8988T (cell line): ENCODE measurements at places on chromosomes 12 and 14.

DNA sequence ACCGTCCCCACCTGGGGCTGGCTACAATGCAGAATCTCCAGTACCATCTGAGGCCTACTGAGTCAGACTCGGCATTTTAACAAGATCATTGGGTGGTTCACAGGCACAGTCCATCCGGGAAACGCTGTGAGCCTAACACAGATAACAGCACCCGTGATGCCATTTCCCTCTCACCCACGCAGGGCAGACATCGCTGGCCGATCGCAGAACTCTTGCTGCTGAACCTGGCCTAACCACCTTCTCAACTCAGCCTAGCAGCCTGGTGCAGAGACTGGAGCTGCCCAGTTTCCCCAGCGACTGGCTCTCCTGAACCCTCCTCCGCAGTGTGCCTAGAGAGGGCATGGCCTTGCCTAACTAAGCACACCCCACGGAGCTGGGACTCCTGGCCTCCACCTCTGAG is 83.3 kb downstream of the NCOR2 start:
- no peak for DNase-seq

- no peak for DNase-seq
Measured at GRCh38 chr12:30980955-30981662, 54.6 kb downstream of the TSPAN11 start.

DNA sequence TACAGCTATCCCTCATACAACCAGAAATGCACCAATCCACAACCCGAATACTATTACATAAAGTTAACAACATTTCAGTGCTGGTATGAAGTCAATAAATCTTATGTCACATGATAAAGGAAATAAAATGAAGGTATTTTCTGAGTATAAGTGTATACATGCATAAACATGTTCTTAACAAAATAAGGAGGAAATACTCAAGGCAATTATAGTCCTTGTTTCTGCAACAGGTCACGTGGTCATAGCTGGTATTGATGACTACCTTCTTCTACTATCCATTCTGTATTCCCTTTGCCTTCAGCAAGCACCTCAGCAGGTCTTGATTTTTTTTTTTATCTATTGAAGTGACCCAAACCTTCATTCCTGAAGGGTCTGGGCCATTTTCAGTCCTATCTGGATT is 675.6 kb downstream of the RPL10L start:
- DNase-seq: no peak

GRCh38 chr12:56104815-56105608 is 653 bp downstream of the PA2G4 start:
- no peak for DNase-seq

DNA sequence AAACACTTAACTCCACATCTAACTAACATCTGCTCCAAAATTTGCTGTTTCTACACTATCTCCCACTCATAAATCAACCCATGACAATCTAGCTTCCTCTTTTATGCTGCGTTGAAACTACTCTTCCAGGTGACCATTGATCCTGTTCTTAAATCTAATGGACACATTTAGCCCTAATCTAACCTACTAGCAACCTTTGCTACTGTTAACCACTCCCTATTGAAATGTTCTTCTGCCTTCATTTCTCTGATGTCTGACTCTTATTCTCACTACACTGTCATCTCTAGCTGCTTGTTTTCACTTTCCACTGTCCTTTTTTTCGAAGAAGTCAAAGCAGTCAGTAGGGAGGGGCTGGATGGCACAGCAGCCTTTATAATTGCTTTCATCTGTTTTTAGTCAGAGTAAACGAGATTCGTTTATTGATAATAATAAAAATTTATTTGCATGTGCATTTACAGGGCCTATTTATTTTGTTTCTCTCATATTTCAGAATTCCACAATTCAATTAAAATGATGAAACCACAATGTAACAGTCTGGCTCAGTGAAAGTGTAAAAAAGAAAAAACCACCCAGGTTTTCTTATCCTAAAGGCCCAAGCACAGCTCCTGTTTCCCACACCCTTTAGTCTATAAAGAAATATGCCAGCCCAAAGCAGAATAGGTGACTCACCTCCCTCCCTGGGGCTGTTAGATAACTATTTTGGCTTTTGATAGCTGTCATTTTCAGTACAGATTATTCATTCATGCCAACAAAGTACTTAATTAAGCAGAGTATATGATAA is 44.9 kb downstream of the ATP2B1 start:
- DNase-seq: no peak

- no peak for DNase-seq
Measured at GRCh38 chr14:53047307-53048069, 96.6 kb upstream of the FERMT2 start.

DNA sequence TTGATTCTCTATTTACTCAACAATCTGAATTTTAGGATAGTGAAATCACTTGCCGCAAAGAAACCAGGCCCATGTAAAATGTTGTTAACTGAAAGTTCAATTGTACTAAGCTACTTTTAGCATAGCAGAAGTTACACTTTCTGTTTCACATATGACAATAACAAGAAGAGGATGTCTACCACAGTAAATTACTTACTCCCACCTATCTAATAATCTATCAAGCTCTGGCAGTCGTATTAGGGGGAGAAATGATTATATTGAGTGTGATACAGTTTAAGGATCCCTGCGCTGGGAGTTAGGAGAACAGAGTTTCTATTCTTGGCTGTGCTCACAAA is 66.5 kb upstream of the CAND1 start:
- DNase-seq: no peak

DNA sequence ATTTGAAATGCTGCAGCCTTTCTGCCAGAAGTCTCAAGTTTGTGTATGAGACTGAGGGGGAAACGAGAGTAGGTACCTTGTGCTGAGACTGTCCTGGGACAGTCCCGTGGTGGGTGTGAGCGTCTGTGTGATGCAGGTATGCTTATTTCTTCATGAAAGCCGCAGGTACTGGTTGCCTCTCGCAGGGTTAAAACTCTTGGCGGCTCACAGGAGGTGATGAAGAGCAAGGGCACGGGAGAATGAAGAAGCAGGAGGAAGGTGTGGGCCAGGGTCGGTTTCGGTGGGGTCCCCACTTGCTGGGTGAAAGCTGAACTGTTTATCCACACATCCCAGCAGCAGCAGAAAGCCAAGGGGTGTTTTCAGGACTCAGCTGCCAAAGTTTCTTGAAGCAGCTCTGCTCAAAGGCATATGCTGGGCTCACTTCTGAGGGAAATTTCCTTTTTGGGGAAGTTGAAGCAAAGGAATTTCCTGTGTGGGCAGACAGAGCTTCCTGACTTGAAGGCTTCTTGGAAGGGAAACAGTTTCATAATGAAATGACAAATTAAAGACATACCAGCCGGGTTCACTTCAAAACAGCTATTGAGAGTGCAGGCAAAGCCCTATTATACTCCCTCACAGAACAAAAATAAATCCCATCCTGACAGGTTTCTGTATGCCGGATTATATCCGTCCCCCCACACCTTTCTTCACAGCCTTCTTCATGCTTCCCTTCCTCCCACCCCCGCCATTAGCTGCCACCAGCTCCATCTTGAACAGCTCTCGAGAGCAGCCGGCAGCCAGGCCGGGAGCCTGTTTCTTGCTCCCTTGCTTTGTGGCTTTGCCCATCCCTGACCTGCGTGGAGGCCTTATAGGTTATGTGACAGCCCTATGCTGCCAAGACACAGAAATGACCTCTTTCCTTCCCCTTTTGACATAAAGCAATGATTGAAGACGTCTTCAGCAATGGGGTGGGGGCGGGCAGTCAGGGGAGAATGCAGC is 116.6 kb downstream of the ETV6 start:
- DNase-seq: no peak

DNA sequence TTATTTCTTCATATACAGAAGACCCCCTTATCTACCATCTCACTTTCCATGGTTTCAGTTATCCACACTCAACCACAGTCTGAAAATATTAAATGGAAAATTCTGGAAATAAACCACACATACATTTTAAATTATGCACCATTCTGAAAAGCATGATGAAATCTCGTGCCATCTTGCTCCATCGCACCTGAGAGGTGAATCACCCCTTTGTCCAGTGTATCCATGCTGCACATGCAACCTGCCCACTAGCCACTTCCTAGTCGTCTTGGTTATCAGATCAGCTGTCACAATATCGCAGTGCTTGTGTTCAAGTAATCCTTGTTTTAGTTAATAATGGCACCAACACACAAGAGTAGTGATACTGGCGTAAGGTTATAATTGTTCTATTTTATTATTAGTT is 145.7 kb downstream of the C12orf42 start:
- DNase-seq: no peak

DNA sequence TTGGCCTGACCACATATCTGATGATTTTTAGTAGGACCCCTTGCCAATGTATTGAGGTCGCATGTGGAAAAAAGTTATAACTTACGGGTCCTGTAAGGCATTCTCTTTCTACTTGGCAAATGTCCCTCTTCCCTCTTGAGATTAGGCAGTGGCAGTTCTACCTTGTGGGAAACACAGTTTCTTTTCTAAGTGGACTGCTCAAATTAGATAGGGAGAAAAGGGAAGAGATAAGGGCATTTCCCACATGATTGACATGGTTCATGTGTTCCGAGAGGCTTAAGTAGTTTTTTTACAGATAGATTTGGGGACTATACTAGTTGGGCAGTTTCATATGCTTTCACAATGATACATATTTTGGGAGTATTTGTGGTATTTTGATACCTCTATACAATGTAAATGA is 154.7 kb downstream of the FBXL14 start:
- no peak for DNase-seq

DNA sequence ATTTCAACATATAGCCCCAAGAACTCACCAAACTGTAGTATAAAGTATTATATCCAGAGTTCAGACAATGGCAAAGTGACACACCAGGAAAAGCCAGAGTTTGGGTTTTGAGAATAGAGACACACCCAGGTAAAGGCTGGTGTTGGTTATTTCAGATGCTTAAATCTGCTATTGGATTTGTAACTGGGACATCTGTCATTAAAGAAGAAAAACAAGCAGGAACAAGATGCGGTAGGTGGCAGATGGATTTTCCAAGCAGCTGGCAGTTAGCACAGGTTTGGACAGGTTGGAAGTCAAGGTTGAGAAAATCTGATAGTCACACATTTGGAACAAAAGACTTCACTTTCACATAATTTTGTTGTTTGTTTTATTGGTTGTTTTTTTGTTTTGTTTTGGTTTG is 14.4 kb upstream of the CDK17 start:
- no peak for DNase-seq

- no peak for DNase-seq
Measured at GRCh38 chr12:104485651-104486362, 29.1 kb downstream of the CHST11 start.

DNA sequence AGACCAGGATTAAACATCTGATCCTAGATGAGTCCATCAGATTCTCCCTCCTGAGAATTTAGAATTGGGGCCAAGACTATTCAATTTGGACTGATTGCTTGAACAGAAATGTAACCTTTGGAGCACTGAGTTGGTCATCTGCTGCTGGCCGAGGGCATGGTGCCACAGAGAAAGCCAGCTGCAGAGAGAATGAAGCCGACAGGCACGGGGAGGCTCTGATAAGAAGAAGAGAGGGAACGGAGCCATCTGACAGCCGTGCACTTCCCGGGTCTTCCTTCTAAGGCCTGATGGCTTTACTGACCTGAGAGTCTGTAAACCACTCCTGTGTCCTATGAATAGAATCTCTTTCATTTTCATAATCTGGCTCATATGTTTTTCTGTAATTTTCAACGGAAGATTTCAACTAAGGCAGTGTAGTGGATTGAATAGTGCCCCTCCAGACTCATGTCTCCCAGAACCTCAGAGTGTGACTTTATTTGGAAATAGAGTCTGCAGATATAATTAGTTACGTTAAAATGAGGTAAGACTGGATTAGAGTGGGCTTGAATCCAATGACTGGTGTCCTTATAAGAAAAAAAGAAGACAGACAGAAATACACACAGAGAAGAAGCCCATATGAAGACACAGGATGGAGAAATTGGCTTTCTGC is 39.1 kb upstream of the FRS2 start:
- DNase-seq: no peak

DNA sequence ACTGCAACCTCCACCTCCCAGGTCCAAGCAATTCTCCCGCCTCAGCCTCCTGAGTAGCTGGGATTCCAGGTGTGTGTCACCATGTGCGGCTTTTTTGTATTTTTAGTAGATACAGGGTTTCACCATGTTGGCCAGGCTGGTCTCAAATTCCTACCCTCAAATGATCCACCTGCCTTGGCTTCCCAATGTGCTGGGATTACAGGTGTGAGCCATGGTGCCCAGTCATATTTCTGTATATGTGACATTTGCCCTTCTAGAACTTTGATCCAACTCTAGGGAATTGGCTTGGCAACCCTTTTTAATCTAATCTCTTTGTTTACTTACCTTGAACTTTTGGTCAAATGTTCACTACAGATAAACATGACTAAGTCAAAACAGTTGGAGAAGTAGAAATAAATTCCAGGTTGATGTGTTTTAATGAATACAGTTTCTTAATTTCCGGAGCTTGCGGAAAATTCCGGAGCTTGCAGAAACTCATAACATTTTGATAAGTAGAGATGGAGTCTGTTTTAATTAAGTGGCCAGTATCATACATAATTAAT is 11.5 kb upstream of the PEBP1 start:
- no peak for DNase-seq
